Astrocyte (in vitro differentiated cells and primary cell): ENCODE measurements at places on chromosomes 11 and 22. TPM values are rescaled to one million over a fixed set of nuclear protein-coding genes. Genes with fewer than 3 reads are reported as not detected.

GRCh38 chr11:73288192-73288872 lies 16.2 kb downstream of the P2RY6 start:
- H3K4me3 ChIP-seq, result no peak overlapping the region
- H3K4me1 ChIP-seq, result peaks cover 17% of the 10 kb centered on the region

The EEF1G gene
- 1,185 and 1,298 TPM in 2 replicates for total RNA-seq

The CASP5 gene
- not detected in 2 replicates for total RNA-seq

The RELT gene
- 3.6 and 5.2 TPM in 2 replicates for total RNA-seq

GRCh38 chr11:78282821-78283220 lies 94.1 kb downstream of the USP35 start:
- H3K27me3 ChIP-seq, result no peaks in the 10 kb centered on the region
- H3K4me3 ChIP-seq, result no peak overlapping the region
- no peaks in the 10 kb centered on the region for H3K4me1 ChIP-seq
- H3K36me3 ChIP-seq, result no peaks in the 10 kb centered on the region
- H3K27ac ChIP-seq, result no peak overlapping the region

GRCh38 chr11:62012832-62013461 lies 45.5 kb upstream of the FTH1 start:
- no peaks in the 10 kb centered on the region for H3K36me3 ChIP-seq
- H3K27ac ChIP-seq, result no peak overlapping the region
- no peak for DNase-seq
- peaks cover 2% of the 10 kb centered on the region for H3K27me3 ChIP-seq

DNA sequence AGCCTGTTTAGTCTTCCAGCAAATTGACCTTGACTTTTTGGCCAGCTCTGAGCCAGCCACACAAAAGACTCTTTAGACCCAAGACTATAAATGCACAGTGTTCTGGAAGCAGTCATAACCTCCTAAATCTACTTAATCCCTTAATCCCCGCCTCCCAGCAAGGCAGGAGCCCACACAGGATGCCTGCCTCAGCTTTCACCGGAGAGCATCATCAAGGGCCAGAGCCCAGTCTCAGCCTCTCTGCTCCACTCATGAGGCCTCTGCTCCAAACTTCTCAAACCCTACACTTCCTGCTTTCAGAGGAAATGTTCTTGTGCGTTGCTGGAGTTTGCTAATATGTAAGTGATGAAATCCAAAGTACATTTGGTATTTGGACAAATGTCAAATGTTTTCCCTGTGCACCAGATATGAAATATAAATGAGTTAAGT lies 57.9 kb upstream of the FSHB start:
- no peak overlapping the region for H3K27ac ChIP-seq
- no peaks in the 10 kb centered on the region for H3K4me1 ChIP-seq
- no peak overlapping the region for H3K4me3 ChIP-seq
- no peak for DNase-seq

The TBX10 gene
- not detected in 2 replicates for total RNA-seq

DNA sequence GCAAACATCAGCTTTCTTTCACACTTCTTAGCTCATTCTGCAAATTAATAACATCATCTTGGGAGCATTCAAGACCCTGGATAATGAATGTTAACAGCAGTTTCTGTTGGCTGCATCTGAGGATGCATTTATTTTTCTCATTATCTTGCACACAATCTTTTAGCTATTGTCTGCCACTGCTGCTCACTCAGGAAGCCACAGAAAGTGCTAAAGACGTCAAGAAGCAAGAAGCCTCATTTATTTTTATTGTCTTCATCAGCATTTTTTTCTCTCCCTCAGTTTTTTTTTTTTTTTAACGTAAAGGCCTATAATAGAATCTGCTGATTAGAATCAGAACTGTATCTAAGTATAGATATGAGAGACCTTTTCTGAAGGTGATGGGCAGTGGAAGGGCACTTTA lies 1339.4 kb downstream of the FAM181B start:
- no peaks in the 10 kb centered on the region for H3K36me3 ChIP-seq
- H3K4me3 ChIP-seq, result no peak overlapping the region
- no peak for DNase-seq
- no peak overlapping the region for H3K27ac ChIP-seq

- H3K36me3 ChIP-seq, result peaks cover 4% of the 10 kb centered on the region
- H3K4me1 ChIP-seq, result peaks cover 8% of the 10 kb centered on the region
- no peak overlapping the region for H3K4me3 ChIP-seq
- H3K27me3 ChIP-seq, result no peaks in the 10 kb centered on the region
- no peak overlapping the region for H3K27ac ChIP-seq
Measured at GRCh38 chr22:24106385-24107381, 74.6 kb upstream of the SUSD2 start.

GRCh38 chr11:19768815-19769214 lies 56.2 kb downstream of the NAV2 start:
- H3K27me3 ChIP-seq, result peaks cover 66% of the 10 kb centered on the region
- no peak overlapping the region for H3K4me3 ChIP-seq
- DNase-seq, result no peak
- peaks cover 10% of the 10 kb centered on the region for H3K4me1 ChIP-seq
- H3K36me3 ChIP-seq, result no peaks in the 10 kb centered on the region

DNA sequence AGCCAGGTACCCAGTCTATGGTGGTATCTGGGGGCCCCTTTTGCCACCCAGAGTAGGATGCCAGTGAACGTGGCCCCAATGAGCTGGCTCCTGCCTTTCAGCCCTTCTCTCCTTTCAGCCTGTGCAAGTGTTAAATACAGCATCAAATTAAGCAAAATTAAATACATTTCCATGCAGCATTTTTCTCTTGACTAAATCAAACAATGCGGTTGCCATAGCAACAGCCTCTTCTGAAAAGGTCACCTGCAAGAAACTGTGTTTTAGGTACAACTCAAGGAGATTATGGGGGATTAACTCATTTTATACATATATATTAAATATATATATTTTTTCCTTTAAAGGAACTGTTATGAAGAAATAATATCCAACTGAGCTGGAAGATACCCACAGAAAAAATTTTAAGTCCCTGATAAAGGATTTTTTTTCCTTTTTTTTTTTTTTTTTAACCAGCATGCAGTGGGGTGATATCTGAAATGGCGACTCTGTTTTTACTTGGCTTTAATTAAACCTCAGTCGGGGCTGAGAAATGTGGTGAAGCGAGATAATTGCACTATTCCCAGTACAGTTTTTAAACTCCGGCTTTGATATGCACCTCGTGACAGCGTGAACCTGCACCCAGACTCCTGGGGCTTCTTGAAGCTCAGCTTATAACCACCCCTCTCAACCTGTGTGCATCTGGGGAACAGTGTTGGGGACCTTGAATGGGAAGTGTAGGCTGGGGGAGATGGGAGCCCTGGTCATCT lies 115.3 kb downstream of the PKNOX2 start:
- no peak for DNase-seq
- no peaks in the 10 kb centered on the region for H3K27me3 ChIP-seq
- no peaks in the 10 kb centered on the region for H3K36me3 ChIP-seq
- no peak overlapping the region for H3K27ac ChIP-seq

DNA sequence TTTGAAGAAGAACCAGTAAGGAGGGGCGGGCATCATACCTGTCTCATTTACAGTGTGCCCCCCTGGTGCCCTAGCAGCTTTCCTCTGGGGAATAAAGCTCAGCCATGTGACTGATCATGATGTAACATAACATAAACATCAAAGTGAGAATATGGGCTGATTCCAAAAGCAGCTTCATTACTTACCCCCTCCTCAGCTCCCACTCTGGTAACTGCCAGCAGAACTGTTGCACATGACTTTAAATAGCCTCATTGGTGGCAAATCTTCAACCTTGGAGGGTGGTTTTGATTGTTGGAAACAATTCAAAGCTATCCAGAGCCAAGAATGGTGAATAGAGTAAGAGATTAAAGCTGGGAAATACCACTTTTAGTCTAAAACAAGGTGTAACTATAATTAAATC lies 384.6 kb downstream of the BUD13 start:
- no peak overlapping the region for H3K4me3 ChIP-seq
- H3K36me3 ChIP-seq, result no peaks in the 10 kb centered on the region
- H3K27ac ChIP-seq, result no peak overlapping the region
- H3K27me3 ChIP-seq, result no peaks in the 10 kb centered on the region
- no peaks in the 10 kb centered on the region for H3K4me1 ChIP-seq
- no peak for DNase-seq

DNA sequence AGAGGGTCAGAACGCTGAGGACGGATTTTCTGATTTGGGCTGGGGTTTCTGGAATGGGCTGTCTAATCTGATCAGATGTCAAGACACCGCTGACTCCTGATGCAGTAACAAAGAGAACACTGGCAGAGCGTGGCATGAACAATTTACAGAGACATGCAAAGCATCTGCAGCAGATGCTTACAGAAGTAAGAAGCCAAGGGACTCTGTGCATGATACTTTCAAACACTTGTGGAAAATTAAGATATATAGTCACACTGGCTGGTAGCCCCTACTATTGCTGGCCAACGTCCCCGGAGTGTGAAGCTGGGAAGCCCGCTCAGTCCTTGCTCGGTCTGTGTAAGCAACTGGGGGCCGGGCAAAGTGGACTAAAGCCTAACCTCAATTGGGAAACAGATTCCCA lies 903.7 kb downstream of the BRD1 start:
- H3K36me3 ChIP-seq, result no peaks in the 10 kb centered on the region
- DNase-seq, result no peak
- no peak overlapping the region for H3K27ac ChIP-seq
- no peaks in the 10 kb centered on the region for H3K27me3 ChIP-seq

DNA sequence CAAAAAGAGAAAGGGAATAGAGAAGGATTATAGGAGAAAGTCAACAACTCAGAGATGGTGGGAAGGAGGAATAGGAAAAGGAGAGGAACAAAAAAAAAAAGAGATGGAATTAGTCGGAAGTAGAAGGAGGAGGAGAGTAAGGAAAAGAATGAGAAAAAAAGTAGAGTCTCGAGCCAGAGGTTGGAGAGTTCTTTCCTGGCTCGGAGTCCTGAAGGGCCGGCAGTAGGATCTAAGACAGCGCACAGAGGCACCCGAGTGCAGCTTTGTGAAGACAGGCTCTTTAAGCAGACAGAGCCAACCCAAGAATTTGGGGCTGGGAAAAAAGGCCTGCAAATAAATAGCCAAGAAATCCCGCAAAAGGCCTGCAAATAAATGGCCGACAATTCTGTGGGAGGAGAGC lies 170.4 kb upstream of the CCDC90B start:
- no peak overlapping the region for H3K4me3 ChIP-seq
- no peak for DNase-seq
- H3K36me3 ChIP-seq, result no peaks in the 10 kb centered on the region
- H3K4me1 ChIP-seq, result no peaks in the 10 kb centered on the region
- no peak overlapping the region for H3K27ac ChIP-seq
